NCI-H2081 (cell line): ENCODE measurements at places on chromosomes 3 and 15.

GRCh38 chr15:42184736-42185135, 23.4 kb downstream of the VPS39 start:
- no peak for DNase-seq

GRCh38 chr3:166177130-166177529, 339.9 kb upstream of the BCHE start:
- DNase-seq = no peak

- DNase-seq = no peak
These were observed 224.7 kb upstream of the SATB1 start for GRCh38 chr3:18649666-18650363.

GRCh38 chr15:89948796-89949195, 36.0 kb upstream of the ARPIN start:
- DNase-seq = no peak

- peak; percentile 74 for DNase-seq
These were observed 36.8 kb upstream of the RFTN1 start for GRCh38 chr3:16550305-16550675.

DNA sequence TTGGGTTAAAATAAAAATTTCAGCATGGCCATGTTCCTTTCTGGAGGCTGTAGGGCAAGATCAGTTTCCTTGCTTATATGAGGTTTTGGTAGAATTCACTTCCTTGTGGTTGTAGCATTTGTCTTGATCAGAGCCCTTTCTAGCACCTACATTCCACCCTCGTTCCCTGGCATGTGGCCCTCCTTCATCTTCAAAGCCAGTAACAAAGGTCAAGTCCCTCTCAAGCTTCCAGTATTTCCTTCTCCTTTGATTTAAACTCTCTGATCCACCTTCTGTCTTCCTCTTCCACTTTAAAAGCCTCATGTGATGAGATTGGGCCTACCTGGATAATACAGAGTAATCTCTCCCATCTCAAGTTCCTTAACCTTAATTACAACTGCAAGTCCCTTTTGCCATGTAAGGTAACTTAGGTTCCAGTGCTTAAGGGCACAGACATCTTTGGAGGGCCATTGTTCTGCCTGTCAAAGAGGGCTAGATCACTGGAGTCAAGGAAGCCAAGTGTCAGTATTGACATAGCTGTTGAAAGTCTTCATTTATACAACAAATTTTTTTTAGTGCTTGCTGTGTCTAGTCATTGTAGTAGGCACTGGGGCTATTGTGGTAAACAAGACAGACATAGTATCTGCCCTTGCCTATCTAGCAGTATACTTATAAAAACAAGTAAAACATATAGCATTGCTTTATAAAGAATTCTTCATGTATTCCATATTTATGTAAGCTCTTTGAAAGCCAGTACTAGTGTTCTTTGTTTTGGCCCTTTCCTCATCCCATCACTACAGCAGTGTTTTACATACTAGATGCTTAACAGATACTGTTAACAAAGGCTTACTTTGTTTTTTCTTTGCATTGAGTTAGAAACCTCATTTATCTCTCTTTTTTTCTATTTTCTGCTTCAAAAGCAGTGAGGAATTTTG, 40.7 kb downstream of the GLCE start:
- no peak for DNase-seq

- DNase-seq = no peak
These were observed 21.4 kb upstream of the DYNC1LI1 start for GRCh38 chr3:32592011-32592410.

DNA sequence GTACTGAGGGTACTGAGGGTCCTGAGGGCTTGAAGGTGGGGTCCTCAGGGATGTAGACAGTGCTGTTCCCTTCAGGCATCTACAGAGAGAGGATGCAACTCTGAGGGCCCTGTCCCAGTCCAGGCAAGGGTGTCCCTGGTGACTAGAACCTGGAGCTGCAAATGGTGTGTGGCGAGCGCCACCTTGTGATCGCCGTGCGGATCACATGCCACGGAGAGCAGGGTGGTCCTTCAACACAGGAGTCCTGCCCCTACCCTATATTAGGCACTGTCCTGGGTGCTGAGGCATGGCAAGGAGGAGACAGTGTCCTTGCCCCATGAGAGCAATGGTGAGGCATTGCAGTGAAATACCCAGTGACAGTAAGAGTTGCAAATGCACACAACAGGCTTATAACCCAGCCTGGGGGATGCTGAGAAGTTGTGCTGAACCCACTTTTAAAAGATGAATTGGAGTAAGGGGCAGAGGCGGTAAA, 23.6 kb downstream of the RHCG start:
- DNase-seq = peak; percentile 62

GRCh38 chr3:61684386-61684785, 123.0 kb downstream of the PTPRG start:
- no peak for DNase-seq

DNA sequence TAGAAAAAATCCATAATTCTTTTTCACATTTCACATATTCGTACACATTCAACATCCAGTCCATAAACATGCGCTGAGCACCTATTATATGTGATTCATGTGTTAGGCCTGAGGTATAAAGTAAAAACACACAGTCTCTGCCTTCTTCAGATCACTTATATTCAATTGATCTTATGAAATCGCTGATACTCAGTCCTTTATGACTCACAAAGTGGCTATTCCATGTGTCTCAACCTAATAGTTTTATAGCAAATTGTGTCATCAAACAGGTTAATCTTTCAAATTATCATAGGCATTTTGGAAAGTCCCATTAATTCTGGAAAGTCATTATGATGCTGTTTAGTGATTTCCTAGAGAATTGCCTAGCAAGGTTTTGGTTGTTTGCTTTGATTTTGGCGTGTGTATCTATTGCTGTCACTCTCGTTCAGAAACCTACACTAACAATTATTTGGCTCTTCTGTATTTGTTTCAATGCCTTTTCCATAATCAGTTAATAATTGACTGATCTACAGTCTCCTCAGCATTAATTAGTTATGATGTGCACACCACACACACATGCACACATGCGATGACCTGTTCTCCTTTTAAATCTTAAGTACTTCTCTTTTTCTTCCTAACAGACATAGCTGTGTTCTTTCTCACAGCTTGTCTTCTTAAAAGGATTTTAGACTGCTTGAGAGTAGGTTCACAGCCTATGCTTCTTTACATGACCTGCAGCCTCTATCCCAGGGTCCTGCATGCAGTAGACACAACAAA, 353.1 kb downstream of the MECOM start:
- no peak for DNase-seq

DNA sequence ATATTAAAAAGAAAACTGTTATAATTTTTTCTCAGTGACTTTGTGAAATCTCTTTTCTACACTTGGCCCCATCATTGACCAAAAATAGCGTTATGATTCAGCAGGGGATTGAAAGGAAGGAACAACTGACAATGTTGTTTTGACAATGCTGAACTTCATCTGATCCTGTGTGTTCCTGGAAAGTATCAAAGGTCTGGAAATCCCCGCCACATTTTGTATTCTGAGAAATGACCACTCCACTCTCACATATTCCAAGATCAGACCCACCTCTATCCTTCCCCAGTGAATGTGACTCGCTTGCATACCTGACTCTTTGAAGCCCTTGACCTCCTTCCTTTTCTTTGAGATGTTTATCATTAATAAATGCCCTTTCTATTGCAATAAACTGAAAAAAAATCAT, 9.7 kb upstream of the RIOX2 start:
- no peak for DNase-seq

- DNase-seq = no peak
These were observed 157.3 kb upstream of the UMPS start for GRCh38 chr3:124572851-124573405.

DNA sequence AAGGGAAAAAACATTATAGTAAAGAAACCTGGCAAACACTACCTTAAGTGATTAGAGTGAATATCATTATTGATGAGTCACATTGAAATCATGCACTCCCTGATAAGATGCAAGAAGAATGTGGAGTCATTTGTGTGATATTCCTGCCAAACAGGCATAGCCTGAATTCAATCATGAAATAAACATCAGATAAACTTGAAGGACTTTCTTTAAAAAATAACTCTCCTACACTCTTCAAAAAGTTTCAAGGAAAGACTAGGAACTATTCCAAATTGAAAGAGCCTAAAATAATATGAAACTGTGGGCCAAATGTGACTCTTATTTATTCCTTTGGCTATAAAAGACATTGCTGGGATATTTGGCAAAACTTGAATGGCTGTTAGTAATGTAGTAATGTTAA, 625.7 kb upstream of the LMCD1 start:
- DNase-seq = no peak

DNA sequence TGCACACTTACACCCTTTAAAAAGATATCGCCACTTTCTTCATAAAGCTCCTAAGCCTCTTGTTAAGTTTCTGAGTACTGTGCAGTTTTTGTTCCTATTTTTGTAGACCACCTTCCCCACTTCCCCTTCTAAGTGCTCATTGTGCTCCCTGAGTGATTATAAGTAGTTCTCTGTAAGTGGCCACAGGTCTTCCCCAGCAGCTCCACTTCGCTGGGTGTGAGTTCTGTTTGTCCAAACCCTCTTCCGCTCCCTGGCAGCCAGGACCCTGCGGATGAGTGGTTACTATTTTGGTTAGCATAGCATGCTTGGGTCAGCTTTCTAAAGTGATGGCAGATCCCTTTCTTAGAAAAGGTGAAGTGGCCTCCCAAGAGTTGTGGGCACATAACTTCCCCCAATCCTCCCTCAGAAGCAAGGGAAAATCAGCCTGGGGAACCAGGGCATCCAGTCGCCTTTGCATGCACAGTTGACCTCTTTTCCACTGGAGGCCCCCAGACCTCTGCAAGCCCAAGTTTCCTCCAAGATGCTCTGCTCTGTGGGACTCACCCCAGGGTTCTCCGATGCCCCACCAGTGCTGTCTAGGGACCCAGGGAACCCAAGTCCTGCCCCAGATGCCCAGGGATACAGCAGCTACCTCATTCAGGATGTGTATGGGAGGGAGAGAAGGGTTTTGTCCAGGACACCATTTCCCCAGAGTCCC, 69.6 kb downstream of the ATP10A start:
- no peak for DNase-seq

- DNase-seq = no peak
These were observed 36.7 kb upstream of the MYLK start for GRCh38 chr3:123920868-123921267.

GRCh38 chr15:74320352-74321247, 46.8 kb downstream of the CYP11A1 start:
- DNase-seq = peak; percentile 90

DNA sequence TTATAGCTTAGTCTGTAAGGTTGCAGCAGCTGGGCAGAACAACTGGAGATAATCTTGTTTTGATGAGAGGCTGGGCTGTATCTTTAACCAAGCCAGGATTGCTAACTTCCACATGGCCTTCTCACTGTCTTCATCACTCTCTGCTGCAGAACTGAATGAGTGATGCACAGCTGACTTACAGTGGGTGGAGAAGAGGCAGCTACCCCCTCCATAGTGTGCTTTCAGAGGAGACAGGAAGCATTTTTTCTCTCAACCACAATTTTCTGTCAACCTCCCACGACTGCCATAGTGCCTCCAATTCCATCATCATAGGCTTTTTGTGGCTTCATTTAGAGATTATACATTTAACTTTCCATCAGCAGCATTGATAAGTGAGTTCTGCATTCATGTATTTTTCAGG, 168.2 kb downstream of the CLSTN2 start:
- no peak for DNase-seq

- no peak for DNase-seq
These were observed 32.0 kb downstream of the MAP4 start for GRCh38 chr3:47984075-47984728.

DNA sequence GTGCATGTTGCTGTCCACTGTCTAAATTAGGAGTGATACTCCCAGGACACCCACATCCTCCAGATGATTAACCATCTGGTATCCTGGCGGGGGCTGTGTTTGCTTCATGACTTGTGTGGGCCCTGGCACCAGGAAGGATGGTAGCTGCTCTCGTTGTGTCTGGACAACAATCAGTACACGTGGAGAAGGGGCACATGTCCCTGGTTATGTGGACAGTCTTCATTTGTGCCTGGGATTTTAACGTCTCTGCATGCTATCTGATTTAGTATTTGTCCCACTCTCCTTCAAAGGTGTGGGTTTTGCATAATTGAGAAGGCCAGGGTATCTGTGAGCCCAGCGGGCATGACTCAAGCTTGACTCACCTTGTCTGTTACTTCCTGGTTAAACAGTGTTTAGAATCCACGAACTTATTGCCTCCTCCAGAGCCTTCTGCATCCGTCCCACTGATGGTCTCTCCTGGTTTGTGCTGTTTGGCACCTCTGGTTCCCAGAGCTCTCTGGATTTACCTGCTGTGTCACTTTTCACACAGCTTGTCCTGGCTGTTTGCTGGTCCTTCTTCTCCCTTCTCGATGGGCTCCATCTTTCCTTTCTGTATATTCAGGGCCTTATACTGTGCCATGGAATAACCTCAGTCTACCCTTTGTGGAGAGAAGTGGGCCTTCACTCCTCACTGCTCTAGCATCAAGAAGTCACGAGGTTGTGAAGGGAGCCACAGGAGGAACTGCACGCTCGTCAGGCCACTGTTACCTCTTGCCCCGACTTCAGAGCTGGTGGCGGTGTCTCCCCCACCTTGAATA, 32.5 kb downstream of the ARNT2 start:
- no peak for DNase-seq

DNA sequence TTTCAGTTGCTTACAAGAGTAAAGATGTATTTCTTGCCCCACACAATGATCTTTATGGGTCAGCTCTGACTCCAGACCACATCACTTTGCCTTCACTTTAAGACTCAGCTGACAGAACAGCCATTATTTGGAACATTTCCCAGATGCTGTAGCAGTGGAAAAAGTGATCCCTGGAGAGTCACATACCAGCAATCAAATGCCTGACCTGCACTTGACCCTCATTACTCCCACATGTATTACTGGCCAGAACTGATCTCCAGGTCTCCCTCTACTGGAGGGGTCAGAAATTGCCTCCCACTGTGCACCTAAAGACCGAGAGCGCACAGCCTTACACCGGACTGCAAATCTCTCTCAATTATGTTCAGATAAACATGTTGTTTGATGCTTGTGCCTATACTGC, 88.6 kb upstream of the ZNF385D start:
- DNase-seq = no peak

- peak; percentile 58 for DNase-seq
These were observed 13.4 kb upstream of the SATB1 start for GRCh38 chr3:18438586-18438985.

GRCh38 chr15:47618241-47618640, 99.1 kb upstream of the SEMA6D start:
- DNase-seq = no peak
